ENCODE measurements at places on chromosomes 11 and 22.

DNA sequence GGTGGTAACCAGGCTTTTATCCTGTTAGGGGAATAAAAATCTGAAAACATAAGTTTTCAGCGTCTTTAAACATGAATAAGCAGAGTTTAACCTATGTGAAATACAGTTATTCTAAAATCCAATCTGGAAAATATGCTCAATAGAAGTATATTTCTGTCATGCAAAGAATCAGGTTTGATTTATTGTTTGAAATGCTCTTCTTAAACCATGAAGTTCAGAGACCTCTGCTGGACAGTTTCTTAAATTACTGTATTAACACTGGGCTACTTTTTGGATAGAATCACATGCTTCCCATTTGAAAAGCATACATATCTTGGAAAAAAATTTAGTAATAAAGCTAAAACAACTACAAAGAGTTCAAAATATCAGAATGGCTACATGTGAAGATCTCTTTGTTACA is 25.4 kb downstream of the APIP start:
- no peak for DNase-seq

GRCh38 chr11:69312453-69313404 is 18.8 kb downstream of the MYEOV start:
- no peak for DNase-seq

DNA sequence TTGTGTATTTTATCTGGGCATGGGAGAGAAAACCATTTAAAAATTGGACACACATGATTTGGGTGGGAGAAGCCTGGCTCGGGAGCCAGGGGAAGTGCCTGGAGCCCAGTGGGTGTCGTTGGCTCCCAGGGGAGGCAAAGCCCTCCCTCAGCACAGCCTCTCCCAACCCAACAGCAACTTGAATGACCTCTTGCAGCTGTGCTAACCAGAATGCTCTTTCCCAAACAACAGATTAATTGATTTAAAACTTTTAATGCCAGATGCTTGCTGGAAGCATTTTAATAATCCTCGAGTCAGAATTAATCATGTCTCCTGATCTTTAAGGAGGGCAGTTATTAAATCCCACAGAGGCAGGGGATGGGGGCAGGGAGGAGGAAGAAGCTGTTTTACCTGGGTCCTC is 401.6 kb downstream of the BUD13 start:
- no peak for DNase-seq

GRCh38 chr11:120112174-120112796 is 25.6 kb downstream of the TRIM29 start:
- no peak for DNase-seq

- no peak for DNase-seq
These were observed 21.6 kb downstream of the TREH start for GRCh38 chr11:118657709-118658428.

- no peak for DNase-seq
These were observed 71.7 kb upstream of the EIF3M start for GRCh38 chr11:32511926-32512325.

DNA sequence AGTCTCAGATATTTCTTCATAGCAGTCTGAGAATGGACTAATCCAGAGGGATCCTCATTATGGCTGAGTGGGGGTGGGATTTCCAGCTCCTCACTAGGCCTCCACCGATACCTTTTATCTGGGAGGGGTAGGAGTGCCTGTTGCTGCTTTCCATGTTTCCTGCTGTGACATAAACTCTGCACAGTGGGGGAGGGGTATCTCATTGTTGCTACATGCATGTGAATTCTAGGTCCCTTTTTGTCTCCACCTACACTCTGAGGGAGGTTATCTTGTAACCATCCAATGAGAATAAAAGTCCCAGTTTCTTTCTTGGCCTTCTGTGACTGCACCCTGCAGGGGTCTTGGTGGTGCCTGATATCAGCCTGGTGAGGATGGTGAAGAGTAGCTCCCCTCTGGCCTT is 60.5 kb downstream of the ADAMTS15 start:
- no peak for DNase-seq

GRCh38 chr11:31328697-31329096 is 40.8 kb downstream of the DCDC1 start:
- DNase-seq: no peak

GRCh38 chr11:66973956-66974580 is 1.0 kb upstream of the C11orf86 start:
- no peak for DNase-seq

GRCh38 chr11:7587712-7588111 is 73.9 kb downstream of the PPFIBP2 start:
- no peak for DNase-seq

- no peak for DNase-seq
These were observed 36.3 kb downstream of the BCR start for GRCh38 chr22:23216461-23217170.

DNA sequence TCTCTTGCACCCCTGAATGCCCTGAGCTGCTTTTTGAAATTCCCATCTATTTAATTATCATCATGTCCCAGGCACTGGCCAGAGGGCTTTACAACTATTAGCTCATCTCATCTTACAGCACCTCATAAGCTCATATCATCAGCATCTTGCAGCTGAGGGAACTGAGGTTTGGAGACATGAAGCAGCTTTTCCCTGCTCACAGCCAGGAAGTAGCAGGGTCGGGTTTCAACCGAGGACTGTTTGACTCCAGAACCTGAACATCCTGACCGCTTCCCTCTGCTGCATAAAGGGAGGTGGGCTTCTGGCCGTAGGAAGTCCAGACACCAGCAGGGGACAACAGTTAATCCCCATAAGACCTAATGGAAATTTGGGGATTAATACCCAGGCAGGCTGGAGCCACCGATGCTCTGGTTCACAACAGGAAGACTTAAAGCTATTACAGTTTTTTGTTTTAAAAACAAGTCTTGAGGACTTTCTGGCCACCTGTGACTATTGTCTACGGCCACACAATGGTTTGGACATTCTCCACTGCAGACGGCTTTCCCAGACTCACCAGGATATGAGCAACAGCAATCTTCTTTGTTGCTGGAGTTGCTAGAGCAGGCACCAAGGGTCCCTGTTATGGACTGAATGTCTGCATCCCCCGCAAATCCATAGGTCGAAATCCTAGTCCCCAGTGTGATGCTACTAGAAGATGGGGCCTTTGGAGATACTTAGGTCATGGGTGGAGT is 47.4 kb downstream of the CHST1 start:
- DNase-seq: no peak

DNA sequence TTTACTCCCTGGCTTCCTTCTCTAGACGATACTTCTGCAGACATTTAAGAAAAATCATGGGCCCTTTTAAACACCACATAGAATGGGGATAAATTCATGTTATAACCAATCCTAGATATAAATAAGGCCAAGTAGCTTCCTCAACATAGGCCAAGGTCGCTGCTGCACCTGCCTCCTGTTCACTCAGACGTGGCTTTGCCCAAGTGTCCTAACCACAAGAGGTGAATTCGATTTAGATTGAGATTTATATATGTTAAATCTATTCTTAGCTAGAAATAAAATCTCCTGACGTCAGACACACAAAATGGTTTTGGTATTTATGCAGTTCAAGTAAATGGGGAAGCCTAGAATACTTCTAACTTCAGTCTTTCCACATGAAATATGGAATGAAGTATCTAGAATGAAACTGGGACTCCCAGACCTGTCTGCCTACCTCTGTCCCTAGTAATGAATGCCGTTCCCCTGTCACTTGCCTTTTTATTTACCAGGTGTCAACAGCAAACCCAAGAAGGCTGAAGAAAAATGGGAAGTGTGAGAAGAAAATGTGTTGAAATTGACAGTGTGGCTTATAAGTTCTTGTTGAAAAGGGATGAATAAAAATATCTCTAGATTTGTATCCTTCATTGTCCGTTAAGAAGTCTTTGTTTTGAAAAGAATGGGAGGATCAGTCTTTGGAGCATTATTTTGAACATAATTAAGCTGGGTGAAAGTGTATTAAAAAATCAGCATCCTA is 131.8 kb downstream of the HIPK3 start:
- DNase-seq: no peak

- no peak for DNase-seq
These were observed 88.6 kb downstream of the RTL6 start for GRCh38 chr22:44409211-44409973.
